ENCODE measurements at places on chromosomes 4 and X. TPM values are rescaled to one million over a fixed set of nuclear protein-coding genes. Genes with fewer than 3 reads are reported as not detected.

GRCh38 chr4:25367004-25367621 lies 9.9 kb upstream of the ANAPC4 start:
- DNase-seq = peak; percentile 29

TMA16 gene
- 33.3 TPM for total RNA-seq

DNA sequence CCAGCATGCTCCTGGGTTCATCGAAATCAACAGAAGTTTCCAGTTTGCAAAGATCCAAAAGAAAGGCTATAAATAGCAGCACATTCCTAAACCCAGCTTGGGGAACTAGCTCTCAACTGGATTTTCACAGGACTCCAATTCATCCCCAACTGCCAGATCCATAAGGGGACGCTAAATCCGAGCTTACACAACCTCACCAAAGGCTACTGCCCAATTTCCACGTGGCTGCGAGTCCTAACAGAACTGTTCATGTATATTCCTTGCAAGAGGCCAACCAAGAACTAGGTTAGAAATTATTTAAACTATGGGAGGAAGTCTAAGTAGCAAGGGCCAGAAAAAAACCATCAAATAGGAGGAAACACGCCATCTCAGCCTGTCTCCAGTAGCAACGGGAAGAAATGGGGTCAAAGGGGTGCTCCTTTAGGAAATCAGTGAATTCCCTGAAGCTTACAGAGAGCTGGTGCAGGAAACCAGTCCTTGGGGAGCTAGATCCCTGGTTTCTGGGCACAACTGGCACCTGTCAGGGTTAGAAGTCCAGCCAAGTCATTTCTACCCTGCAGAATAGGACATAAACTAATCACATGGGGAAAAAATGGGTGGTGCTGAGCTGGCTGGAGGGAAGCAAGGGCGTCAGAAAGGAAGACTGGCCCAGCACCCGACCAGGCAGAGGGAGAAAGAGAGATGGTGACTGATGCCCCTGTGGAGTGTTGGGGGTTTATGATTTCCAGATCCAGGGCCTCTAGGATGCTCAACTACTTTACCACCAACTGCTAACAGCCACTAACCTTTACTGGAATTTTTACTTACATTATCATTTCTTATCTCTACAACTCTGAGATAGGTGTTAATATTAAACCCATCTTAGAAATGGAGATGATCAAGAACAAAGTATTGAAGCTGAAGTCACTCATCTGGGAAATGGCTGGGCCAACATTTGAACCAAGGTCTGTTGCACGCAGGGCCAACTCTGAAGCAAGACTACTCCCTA lies 20.5 kb downstream of the RELL1 start:
- no peak for DNase-seq

DNA sequence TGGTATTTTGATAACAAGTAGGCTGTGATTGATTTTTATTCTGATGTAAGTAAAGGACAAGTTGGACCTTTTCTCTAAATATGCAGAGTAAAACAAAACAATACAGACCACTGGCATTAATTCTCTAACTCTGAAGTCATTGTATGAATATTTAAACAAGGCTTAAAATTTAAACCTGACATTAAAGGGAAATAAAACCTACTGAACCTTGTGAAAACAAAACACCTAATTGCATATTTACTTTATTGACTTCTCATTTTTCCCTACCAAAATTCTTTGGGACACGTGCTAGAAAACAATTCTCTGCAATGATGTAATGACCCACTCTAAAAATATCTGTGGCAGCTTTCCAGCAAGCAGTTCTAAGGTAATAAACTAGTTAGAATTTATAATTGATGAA lies 369.7 kb upstream of the TRAM1L1 start:
- no peak for DNase-seq

SOWAHD gene
- 0.15 TPM for total RNA-seq

- no peak for DNase-seq
Measured at GRCh38 chr4:22695917-22696316, 3.2 kb downstream of the GBA3 start.

- no peak for DNase-seq
Measured at GRCh38 chr4:133581996-133582619, 433.0 kb downstream of the PCDH10 start.

GRCh38 chrX:37350034-37350365 lies 836 bp downstream of the PRRG1 start:
- no peak for DNase-seq

PDHA2 gene
- not detected for total RNA-seq

- no peak for DNase-seq
Measured at GRCh38 chr4:53704329-53704728, 113.0 kb upstream of the LNX1 start.

DNA sequence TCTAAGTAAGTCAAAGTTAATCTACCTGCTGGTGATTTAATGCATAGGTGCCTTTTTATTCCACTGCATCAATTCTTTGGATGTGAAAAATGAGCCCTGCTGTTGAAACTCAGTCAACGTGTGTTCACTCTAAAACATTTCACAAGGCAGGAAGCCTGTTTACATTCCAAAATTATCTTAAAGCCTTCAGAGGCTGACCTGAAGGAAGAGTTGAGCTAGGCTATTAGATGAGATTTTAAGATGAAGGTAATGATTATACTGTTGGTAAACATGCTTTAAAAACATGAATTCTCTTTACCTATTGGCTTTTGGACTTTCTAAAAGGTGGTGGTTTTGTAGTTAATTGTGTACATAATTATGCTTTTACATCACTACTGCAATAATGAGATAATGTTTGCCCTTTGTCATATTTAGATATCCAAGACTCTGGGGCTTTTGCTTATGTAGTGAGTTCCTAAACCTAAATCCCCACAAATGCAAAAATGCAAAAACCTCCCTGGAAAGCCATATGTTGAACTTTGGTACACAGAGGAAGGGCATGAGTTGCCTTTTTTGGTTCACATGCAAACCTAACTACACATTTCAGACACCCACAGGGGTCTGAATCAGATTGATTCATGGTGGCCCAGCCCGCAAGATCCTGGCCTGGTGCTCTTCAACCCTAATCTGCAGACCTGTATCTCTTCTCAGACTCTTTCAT lies 92.3 kb downstream of the KLHL8 start:
- no peak for DNase-seq

LNX1 gene
- total RNA-seq = 0.53 TPM

DNA sequence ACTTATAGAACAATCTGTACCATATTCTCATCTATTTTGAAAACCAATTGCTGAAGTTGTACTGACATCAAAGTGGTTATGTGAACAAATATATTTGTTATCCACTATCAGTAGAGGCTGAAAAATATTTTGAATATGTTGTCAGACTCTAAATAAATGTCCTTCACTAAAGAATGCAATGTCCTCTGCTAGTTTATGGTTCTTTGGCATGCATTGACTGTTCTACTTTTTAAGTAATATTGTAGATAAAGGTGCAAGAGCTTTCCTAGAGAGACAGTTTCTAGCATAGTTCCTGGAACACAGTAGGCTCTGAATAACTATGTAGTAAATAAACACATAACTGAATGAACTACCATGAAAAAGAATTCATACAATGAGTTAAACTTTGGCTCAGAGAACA lies 18.2 kb upstream of the COX7B2 start:
- no peak for DNase-seq

GRCh38 chr4:38128478-38129459 lies 168.6 kb downstream of the PTTG2 start:
- DNase-seq = no peak

GRCh38 chr4:120948382-120948781 lies 25.9 kb upstream of the PRDM5 start:
- no peak for DNase-seq

DNA sequence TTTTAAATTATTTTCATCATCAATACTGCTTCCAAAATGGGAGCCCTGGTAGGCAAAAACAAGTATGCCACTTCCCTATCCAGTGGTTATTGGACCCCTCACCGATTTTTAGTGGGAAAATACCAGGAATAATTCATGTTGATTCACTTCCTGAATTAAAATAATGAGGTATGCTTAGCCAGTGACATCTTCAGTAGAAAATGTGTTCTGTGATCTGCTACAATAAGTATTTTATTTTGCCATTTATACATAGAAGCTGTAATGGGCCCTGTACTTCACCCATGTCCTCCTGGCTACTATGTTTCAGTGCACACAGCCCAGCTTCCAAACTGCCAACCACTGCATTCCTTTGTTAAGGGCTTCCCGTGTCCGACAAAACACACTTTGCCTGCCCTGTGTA lies 41.0 kb upstream of the KLHL34 start:
- DNase-seq = no peak

DNA sequence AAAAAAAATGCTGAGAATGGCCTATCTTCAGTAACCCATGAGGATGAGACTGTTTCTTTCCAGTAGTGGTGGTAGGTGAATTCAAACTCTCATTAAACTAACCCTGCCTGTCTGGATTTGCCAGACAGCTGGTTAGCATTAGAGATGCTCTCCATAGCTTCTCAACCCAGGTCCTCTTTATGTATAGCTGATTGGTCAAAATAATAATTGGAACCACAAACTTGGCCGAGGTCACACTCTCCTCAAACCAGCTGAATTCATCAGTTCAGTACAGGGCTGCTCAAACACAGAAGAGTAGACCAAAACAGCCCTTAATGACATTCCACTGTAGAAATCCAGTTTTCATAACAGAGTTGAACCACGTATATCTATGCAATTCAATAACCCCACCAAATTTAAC lies 85.3 kb downstream of the HCCS start:
- no peak for DNase-seq

WAS gene
- total RNA-seq = not detected

DNA sequence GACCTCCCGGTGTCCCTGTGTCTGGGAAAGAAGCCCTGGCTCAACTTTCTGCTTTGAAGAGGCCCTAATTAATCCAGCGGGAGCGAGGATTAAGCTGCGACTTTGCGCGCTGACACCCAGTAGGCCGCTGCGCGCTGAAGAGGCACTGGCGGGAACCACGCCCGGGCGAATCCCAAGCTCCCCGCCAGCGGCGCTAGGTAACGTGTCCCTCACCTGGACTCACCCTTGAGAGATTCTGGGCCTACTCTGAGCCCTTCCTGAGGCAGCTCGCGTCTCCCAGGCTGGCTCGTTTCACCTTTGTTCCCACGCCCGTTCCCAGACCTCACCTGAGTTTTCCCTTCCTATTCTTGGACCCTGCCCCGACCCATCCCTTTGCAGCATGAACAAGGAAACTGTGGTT lies 616 bp upstream of the KLHL34 start:
- no peak for DNase-seq

GRCh38 chr4:101022151-101023024 lies 324.9 kb downstream of the PPP3CA start:
- peak; percentile 46 for DNase-seq

- no peak for DNase-seq
Measured at GRCh38 chrX:46255046-46255445, 290.2 kb downstream of the ZNF674 start.

TMSB15C gene
- total RNA-seq = 0.45 TPM

PRDM5 gene
- 12.6 TPM for total RNA-seq

GRCh38 chrX:107601326-107601725 lies 27.0 kb upstream of the PRPS1 start:
- DNase-seq = no peak

HTN1 gene
- total RNA-seq = not detected

MGST2 gene
- total RNA-seq = 6.0 TPM

GPAT3 gene
- 0.84 TPM for total RNA-seq

ZNF81 gene
- 6.1 TPM for total RNA-seq

HSFX1 gene
- total RNA-seq = 0.33 TPM

GRCh38 chr4:5804656-5805055 lies 88.2 kb downstream of the CRMP1 start:
- no peak for DNase-seq

DNA sequence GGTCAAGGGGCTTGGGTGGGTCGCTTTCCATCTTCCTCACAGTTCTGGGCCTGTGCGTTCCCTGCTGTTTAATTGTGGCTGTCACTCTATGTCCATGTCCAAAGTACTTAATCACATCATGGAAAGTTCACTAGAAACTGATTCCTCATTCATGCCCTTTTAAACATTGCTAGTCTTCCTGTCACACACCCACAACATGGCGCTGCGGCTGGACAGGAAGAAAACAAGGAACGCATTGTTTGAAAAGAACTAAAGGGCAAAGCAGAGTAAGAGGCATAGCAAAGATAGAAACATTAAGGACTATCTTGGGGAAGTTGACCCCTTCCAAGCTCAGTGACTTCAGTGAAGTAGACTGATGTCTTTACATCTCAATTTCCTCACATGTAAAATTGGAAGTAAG lies 18.4 kb downstream of the PNPLA4 start:
- DNase-seq = no peak

DNA sequence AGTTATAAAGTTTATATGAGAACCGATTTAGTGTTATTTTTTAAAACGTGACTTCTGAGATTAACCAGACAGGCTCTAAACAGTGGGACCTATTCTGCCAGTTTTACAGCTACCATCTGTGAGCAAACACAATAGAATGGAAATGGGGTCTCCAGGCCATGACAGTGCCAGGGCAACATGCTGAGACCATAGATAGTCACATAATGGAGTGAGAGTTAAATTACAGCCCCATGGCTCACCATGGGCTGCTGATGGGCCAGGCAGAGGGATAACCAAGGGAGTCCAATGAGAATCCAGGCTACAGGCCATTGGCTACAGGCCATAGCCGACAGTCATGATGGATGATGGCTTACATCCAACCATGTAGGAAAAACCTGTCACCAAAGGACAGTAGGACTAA lies 183.5 kb upstream of the NDP start:
- DNase-seq = no peak

NRK gene
- total RNA-seq = not detected

DNA sequence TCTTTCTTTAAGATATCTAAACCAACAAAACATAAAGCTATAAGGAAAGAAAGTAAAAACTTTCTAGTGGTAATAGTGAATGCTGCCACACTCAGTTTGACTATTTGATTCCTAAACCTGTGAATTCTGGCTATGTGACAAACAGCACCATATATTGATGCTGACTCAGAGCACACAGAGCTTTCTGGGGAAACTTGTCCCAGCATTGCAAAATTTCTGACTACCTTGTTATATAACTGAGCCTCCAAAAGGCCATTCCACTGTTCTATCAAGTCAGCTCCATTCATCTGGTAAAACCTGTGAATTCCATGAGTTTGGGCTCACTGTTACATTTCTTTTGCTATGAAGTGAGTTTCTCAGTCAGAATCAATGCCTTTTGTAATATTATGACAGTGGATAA lies 1229.7 kb downstream of the PCDH18 start:
- DNase-seq = no peak

MGARP gene
- total RNA-seq = 11.9 TPM

CENPVL3 gene
- total RNA-seq = not detected

MEPE gene
- total RNA-seq = not detected

DNA sequence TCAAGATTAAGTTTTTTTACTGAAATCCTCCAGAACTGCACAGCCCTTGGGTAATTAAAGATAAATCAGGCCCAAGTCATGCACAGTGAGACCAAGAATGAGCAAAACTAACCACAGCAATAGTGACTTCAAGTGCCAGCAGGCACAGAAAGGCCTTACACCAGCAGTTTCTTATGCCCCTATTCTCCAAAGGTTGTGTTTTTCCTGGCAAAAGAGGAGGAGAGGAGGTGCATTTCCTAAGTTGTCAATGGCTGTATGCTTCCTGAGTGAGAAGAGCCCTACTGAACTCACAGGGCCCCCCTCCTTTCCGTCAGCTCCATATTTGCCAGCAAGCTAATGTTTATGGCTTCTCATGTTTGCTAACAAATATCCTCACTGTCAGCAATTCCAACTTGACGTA lies 418.7 kb upstream of the INTU start:
- DNase-seq = no peak

- no peak for DNase-seq
Measured at GRCh38 chr4:162282684-162283083, 118.9 kb upstream of the FSTL5 start.

GRCh38 chr4:115233600-115233999 lies 120.2 kb upstream of the NDST4 start:
- DNase-seq = no peak

- no peak for DNase-seq
Measured at GRCh38 chrX:21374994-21375707, 933 bp downstream of the CNKSR2 start.

Measured in HFFc6 (cell line).